ENCODE measurements at places on chromosomes 5 and 9.

DNA sequence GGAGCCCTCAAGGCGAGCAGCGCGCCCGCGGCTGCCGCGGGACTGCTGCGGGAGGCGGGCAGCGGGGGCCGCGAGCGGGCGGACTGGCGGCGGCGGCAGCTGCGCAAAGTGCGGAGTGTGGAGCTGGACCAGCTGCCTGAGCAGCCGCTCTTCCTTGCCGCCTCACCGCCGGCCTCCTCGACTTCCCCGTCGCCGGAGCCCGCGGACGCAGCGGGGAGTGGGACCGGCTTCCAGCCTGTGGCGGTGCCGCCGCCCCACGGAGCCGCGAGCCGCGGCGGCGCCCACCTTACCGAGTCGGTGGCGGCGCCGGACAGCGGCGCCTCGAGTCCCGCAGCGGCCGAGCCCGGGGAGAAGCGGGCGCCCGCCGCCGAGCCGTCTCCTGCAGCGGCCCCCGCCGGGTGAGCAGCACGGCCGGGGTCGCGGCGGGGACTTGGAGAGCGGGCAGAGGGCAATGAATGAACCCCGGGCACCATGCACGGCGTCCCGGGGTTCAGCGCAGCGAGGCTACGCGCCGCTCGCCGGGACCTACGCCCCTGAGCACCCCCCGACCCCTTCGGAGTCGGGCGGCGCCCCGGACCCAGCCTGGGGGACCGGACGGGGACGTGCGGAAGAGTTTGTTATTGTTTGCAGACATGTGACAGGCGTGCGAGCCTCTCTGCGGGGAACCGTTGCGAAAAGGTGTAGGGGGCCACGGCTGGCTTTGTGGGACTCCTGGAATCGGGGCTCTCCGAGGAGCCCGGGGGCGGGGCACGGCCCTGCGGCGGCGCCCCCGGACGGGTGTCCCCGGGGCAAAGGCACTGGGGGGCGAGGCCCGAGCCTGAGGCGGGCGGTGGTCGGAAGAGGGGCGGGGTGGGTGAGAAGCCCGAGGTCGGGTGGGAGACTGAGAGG is 553 bp downstream of the MAP3K1 start:
- no peak for DNase-seq

- no peak for DNase-seq
These were observed 23.5 kb downstream of the PTTG1 start for GRCh38 chr5:160445132-160445531.

GRCh38 chr9:137018761-137019559 is 9.1 kb downstream of the ABCA2 start:
- no peak for DNase-seq

DNA sequence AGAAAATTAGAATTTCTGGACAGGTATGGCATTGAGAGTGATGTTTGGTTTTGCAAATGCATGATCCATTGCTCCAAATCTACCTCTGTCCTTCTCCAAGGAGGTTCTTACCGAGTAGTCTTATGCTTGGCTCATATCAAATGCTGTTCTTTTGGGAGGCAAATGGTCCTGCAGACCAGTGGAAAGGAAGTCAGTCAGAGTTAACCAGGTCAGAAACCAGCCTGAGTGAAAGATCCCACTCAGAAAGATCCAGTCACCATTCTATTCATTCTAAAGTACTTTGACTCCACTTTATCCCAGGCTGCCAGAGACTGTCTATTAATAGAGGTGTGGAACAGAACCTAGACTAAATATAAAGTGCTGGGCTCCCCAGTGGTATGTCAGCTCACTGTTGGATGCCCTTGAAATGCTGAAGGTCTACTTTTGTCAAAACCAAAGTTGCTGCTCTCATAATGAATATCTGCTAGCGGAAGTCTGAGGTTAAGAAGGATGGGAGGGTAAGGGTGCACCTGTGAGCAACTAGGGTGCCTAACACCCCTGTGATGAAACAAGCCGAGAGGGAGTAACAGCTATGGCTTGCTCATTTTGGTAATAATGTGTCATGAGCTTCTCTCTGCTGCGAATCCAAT is 302.2 kb downstream of the ZNF608 start:
- DNase-seq: no peak

GRCh38 chr9:76580820-76581219 is 121.8 kb downstream of the GCNT1 start:
- DNase-seq: no peak

- no peak for DNase-seq
These were observed 91.8 kb upstream of the DMRTA1 start for GRCh38 chr9:22354699-22355384.

DNA sequence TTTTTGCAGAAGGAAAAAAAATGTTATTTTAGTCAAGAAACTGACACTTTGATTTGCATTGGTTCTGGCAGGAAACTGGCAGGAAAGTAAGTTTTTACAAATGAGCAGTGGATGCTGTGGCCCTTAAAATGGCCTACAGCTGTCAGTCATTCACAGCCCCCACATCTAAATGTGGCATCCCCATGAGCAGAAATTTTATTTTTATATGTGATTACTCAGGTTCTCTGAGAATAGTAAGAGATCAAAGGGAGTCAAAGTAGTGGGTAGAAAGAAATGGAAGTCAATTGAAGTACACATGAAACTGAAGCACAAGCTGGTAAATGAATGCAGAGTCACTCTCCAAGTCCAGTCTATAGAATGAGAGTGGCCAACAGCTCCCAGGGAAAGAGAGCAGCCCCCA is 80.3 kb downstream of the ENC1 start:
- DNase-seq: no peak

- no peak for DNase-seq
These were observed 76.3 kb downstream of the ZNF608 start for GRCh38 chr5:124669956-124670721.

DNA sequence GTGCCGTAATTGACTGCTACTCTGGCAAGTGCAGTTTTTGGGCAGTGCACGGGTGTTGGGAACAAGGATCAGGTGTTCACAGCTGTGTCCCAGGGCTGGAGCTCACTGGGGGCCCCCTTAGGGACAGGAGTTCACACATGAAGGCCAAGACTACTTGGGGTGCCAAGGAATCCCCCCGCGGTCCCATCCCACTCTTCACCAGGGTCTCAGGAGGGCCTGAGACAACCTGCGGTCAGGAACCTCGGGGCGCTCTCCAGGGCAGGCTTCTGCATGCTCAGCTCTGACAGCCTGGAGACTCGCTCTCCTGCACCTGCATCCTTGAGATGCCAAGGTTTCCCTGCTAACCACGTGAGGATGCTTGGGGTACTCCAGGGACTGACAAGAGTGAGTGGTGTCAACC is 2.3 kb upstream of the MAN1B1 start:
- no peak for DNase-seq

All from CD4-positive, alpha-beta T cell treated with Interleukin-4 for 1 hour (primary cell).